ENCODE measurements at places on chromosomes 5 and 9. TPM values are rescaled to one million over a fixed set of nuclear protein-coding genes. Genes with fewer than 3 reads are reported as not detected.

Gene ZFP2
- not detected for total RNA-seq

DNA sequence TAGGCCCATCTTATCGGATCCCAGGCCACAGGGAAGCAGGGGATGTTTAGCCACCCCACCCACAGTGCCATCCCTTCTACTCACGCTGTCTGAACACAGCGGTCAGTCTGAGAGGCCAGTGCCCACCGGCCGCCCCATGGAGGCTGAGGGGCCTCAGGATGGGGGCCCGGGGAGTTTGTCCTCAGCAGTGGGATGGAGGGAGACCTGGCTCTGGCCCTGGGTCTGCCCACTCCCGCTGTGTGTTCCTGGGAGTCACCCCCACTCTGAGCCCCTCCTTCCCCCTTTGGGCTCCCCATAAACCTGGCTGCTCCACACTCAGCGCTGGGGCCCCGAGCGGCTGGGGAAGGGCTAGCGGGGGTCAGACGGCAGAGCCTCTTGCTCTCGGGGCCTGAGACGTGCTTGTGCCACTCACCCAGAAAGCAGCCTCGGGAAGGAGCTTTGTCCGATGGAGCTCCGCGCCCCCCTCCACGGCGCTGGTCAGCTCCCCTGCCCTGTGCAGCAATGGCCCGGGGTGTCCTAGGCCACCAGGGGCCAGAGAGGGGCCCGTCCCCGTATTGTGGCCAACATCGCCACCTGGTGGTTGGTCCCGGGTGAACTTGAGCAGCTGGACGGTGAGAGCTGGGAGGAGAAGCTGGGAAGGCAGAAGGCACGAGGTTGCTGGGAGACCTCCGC lies 10.9 kb upstream of the LAMC3 start:
- DNase-seq, result peak; percentile 85

DNA sequence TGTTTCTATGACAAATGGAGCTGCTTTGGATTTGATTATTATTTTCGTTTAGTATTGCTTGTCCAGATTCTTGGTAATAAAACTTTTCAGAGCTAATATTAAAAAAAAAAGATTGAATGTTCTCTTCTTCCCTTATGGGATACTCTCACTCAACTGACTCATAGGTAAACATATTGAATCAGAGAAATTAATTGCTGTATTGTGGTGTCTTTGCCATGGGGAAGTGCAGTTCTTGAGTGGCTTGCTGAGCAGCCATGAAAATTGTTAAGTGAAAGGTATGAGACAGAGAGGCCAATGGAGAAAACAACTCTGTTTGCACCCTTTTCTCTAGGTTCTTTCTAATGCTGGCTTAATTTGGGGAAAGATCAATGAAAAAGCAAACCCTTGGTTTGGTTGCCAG lies 149.9 kb upstream of the HMHB1 start:
- no peak for DNase-seq

Gene FRMPD1
- total RNA-seq, result 0.07 TPM

Gene CCDC152
- total RNA-seq, result 20.8 TPM

DNA sequence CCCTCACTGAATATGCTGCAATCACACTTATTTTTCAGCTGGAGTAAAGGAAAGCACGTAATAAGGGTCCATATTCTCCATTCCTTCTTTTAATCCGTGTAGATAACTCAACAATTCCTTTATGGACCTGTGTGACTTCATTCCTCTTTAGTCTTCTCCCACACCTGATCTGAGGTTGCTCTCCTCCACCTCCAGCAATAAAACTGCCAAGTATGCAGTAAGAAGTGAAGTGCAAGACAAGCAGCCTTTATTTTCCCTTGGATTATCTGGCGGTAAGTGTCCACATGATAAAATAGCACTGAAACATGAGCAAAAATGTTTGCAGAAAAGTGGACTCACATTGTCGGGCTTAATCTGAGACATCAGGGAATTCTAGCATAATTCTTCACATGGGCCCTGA lies 13.8 kb downstream of the DEPDC1B start:
- DNase-seq, result no peak

DNA sequence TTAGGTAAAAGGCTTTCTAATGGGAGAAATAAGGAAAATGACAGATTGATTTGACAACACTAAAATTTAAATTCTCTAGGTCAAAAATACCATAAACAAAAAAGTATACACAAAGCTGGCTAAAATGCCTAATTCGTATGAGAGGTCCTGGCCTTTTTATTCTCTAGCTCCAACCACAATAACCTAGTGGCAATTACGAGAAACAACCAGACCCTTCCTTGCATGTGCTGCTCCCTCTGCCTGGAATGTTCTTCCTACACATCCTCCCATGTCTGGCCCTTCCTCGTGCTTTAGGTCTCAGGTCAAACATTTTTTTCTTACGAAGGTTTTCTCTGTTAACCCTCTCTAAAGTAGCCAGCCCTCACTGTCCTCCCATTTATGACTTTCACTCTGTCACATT lies 176.4 kb upstream of the PLPPR1 start:
- DNase-seq, result no peak

- no peak for DNase-seq
These were observed 671.0 kb downstream of the DMRTA1 start for GRCh38 chr9:23117616-23118015.

DNA sequence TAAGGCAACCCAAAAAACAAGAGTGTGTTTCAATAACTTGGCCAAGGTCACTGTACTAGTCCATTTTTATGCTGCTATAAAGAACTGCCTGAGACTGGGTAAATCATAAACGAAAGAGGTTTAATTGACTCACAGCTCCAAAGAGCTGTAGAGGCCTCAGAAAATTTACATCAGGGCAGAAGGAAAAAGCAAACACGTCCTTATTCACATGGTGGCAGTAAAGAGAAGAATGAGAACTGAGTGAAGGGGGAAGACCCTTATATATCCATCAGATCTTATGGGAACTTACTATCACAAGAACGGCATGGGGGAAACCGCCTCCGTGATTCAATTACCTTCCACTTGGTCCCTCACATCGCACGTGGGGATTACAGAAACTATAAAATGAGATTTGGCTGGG lies 64.3 kb upstream of the CAMK4 start:
- DNase-seq, result no peak

Gene IRX2
- not detected for total RNA-seq

GRCh38 chr5:10355071-10355889 lies 1.8 kb downstream of the MARCHF6 start:
- no peak for DNase-seq

DNA sequence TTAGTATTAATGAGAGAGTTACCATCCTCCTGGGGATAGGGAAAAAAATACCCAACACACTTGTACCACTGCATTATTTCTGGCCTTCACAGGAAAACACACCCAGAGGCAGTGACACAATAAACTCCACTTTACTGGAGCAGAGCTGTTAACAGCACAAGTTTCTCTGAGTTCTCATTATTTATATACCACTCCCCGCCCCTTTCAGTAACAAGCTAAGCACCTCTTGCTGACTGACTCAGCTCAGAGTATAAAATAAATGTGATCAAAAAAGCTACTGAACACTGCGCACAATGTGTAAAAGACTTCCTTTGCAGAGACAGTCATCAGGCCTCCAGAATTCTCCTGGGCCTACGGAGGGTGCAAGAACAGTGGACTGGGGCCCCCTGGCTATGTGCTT lies 21.6 kb downstream of the KLF9 start:
- no peak for DNase-seq

Gene ZNF454
- total RNA-seq, result not detected

Gene TOR4A
- total RNA-seq, result 19.2 TPM

DNA sequence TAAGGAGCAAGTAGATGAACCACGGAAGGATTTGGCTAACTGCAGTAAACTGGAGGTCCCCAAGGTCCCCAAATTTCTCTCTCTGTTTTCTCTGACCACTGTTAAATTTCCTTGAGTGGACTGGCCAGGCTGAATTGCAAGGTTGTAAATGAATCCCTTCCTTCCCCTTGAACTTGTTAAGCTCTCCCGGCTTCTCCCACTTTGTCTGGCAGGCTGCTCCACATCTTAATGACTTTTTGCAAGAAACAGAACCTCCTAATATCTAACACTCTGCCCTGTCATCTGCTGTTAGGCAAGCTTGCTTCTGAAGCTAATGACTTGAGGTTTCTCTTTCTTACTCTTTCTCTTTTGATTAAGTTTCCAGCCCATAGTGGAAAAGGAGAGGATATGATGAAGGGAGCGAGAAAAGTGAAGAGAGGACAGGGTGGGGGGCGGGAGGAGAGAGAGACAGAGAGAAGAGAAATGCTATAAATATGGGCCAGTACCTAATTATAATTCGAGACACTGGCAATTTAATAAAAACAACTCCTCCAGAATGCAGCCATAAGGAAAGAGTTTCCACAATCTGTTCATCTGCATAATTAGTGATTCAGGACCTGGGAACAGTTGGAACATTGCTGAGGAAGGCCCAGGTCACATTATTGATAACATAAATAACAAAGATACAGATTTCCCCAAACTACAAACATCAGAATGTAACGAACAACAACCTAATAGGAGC lies 437.3 kb upstream of the MPDZ start:
- no peak for DNase-seq

Gene PCDHGA8
- 9.6 TPM for total RNA-seq

Gene BHMT2
- not detected for total RNA-seq

Gene SMIM33
- total RNA-seq, result not detected

Gene N4BP3
- total RNA-seq, result 4.1 TPM

Gene OR1L8
- 0.40 TPM for total RNA-seq

Gene CDH12
- total RNA-seq, result not detected

DNA sequence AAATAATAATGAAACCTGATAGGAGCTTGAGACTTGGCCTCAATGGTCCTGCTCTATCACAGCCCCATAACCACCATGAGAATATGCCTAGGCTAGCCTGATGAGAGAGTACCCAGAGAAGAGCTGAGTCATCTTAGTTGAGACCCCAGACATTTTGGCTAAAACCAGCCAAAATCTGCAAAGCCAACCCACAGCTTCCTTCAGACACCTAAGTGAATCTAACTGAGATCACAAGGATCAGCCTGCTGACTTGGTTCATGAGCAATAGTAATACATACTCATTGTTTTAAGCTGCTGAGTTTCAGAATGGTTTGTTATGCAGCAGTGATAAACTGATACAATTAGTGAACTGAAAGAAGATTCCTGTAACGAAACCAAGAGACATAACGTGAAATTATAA lies 473.7 kb upstream of the PTGER4 start:
- no peak for DNase-seq

DNA sequence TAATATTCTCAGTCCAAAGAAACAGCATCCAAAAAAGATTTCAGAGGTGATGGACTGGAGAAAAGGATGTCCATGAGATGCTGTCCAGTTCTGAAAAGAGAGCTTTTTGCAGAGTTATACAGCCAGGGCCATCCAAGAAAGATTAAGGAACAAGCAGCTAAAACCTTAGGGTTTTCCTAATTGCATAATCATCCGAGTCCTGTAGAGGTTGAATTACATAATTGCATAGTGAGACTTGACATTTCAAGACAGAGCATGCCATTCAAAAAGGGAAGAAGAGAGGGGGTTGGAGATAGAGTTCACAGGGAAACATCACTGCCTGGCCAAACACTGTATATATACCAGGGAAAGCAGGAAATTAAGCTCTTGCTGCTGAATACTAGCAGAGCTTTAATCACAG lies 1729.2 kb upstream of the WWC1 start:
- DNase-seq, result no peak

GRCh38 chr9:94623253-94623652 lies 16.1 kb downstream of the FBP1 start:
- peak; percentile 84 for DNase-seq

DNA sequence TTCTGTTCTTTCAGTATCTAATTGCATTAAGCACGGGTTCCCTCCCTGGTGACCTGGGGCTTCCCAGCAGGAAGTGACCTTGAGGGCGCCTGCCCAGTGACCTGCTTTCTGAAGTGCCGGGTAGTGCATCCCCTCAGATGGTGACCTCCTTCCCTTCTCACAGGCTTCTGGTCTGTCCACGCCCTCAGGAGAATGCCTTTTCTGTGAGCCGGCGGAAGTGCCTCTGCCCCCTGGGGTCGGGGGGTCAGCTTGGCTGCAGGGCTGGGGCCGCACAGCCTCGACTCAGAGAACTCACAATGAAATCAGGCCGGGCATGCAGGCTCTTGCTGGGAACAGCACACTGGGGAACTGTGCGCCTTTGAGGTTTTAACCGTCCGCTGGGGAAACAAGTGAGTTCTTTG lies 124.5 kb upstream of the PHYKPL start:
- no peak for DNase-seq

GRCh38 chr5:58898538-58898937 lies 315.7 kb downstream of the RAB3C start:
- no peak for DNase-seq

Gene GMCL2
- total RNA-seq, result not detected

GRCh38 chr5:116616876-116617275 lies 42.3 kb upstream of the SEMA6A start:
- no peak for DNase-seq

Gene ZNF367
- 6.8 TPM for total RNA-seq

GRCh38 chr9:79477241-79477840 lies 94.4 kb upstream of the TLE4 start:
- no peak for DNase-seq

DNA sequence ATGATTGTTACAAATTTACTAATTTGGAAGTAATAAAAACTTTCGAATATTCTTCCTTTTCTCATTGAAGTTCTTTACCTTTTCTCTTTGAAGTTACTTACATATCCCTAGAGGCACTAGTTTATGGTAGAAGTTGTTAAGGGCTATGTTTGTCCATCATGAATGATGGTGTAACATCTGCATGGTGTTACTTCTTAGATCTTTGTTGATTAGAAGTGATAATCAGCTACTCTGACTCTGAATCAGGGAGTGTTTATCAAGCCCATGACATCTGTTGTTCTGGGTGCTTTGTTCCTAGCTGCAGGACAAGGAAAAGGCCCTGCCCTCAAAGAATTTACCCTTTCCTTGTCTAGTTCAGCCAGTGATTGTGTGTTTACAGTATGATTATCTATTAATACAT lies 32.9 kb downstream of the MAP3K1 start:
- no peak for DNase-seq

DNA sequence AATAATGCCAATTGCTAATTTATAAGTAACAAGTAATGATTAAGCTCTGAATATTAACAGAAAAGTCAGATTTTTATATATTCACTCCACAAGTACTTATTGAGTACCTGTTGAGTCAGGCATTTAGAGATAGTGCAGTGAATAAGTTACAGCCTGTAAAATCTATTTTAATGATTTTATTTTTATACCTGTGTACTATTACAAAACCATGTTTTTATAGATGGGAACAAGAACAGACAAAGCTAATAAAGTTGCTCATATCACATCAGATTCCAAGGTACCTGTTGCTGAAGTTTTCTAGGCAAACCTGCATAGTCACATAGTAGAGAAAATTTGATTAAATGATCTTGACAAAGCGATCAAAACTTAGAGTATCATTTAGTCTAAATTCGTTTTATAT lies 623.7 kb downstream of the EFNA5 start:
- DNase-seq, result no peak

DNA sequence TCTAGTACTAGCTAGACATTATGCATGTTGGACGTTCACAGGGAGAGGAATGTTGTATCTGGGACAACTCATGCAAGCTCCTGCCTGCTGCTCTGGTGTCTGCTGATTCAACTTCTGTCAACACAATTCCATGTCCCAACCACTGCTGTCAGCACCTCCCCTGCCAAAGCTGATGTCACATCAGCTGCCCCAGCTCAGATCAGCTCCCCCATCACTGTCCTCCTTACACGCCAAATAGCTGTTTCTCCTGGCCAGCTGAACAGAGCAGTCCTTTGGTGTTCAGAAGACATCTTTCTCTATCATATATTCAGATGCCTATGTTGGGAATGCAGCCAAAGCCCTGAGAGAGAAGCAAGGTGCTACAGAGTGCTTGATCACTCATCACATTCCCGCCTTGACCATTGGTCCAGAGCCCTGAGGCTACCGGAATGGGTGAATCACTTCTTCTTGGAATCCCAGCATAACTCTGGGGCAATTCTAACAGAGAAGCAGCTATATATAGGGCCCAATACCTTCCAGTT lies 223.3 kb downstream of the SEC61B start:
- DNase-seq, result no peak

Gene PLPP7
- total RNA-seq, result not detected
